ENCODE measurements at places on chromosomes 4 and X.

DNA sequence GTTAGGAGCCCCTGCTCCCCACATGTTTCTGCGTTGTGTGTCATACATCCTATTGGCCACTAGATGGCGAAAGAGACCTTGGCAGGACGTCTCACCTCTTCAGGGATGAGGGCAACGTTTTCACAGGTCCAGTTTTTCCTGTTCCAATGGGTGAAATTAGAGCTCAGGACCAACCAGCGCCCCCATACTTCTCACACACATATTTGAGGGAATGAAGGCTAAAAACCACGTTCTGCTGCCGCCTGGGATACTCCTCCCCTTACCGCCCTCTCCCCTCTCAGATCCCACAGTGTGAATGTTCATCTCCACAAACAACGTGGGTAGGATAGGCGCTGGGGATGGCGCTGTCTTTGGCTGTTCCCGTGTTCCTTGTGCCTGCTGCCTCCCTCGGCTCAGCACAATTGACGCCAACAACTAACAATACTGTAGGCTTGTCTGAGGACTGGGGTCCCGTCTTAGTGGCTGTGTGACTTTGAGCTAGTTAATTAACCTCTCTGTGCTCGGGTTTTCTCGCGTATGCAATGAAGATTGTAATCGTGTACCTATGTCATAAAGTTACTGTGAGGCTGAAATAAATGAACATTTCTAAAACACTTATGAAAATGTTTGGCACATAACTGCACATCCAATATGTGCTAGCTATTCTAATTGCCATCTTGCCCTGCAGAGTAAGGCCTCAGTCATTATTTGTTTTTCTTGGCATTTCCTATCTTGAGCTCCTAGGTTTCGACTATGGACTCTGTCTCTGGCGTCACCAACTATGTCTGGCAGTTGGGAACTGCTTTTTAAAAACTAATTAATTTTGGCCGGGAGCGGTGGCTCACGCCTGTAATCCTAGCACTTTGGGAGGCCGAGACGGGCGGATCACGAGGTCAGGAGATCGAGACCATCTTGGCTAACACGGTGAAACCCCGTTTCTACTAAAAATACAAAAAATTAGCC, 181.3 kb upstream of the STK26 start:
- peak; percentile 64 for DNase-seq

DNA sequence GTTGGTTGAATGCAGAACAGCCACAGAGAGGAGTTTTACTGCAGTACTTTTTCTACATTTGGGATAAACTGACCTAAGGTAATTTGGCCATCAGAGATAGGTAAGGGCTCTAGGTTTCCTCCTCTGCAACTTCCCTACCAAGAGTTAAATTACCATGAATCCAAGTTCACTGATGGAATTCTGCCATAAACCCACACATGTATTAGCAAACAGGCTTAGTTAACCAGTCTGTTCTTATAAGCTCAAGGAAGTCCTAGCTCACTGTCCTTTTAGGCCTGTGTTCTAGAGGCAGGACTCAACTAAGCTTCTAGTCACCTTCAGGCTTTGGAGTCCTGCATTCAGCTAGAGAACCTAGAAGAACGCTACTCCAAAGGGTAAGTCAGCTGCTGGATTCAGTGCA, 4.0 kb downstream of the FAM114A1 start:
- DNase-seq: no peak

GRCh38 chr4:38025665-38026064, 65.5 kb downstream of the PTTG2 start:
- no peak for DNase-seq

DNA sequence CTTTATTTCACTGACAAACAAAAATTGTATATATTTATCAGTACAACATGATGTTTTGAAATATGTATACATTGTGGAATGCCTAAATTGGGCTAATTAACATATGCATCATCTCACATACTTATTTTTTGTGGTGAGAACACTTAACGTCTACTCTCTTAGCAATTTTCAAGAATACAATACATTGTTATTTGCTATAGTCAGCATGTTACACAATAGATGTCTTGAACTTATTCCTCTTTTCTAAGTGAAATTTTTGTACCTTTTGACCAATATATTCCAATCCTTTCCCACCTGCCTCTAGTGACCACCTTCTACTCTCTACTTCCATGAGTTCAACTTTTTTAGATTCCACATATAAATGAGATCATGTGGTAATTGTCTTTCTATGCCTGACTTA, 35.1 kb downstream of the C4orf46 start:
- no peak for DNase-seq

DNA sequence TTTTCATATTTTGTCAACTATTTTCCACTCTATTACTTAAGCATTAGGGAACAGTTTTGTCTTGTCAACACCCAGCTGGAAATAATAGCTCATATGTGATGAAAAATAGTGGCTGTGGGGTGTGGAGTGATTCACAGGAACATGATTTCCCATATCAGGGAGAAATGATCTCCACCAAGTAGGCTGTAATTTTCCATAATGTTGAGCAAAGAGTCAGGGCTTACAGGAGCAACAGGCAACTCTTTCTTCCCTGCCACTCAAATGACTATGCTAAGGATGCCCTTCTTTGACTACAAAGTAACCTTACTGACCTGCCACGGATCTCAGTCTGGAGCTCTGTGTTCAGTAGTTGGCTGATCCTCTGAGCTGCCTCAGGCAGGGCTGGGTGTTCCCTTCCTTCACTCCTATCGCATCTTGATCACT, 90.0 kb upstream of the GATB start:
- DNase-seq: peak; percentile 24

DNA sequence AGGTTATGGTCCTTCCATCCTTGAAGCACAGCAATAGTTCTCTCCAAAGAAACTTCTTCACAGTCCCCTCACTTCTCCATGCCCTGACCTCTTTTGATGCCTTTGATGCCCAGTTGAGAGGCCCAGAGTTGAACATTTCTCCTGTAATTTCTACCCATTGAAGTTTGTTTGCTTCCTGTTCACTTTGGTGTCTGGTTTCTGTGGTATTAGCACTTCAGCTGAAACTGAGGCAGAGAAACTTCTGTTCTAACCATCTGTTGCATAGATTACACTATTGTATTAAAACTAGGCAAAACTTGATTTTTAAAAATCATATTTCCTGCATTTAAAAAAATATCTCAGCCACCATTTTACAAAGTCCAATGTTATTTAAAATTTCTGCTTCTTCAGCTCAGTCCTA, 89.8 kb upstream of the ADGRG2 start:
- no peak for DNase-seq

DNA sequence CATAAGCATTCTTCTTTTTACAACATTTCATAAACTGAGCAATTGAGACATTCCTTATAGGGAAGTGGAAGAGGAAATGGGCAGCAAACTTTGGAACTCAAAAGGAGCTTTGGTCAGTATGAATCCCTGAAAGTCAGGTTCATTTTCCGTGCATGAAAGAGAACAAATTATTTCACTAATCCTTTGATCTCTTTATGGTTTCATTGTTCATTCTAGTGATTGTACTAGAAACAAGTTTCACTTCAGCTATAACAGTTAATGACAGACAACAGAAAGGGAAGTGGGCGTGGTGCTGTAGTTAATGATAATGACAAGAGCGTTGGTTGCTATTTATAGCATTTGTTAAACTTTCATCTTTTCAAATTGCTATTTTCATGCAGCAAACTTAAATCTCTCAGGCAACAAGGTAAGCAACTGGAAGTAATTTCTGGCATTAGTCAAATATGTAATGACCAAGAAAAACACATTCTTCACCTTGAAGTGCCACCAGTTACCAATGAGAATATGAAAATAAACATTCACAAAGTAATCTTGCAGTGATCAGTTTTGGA, 98.4 kb downstream of the AREG start:
- DNase-seq: peak; percentile 16

DNA sequence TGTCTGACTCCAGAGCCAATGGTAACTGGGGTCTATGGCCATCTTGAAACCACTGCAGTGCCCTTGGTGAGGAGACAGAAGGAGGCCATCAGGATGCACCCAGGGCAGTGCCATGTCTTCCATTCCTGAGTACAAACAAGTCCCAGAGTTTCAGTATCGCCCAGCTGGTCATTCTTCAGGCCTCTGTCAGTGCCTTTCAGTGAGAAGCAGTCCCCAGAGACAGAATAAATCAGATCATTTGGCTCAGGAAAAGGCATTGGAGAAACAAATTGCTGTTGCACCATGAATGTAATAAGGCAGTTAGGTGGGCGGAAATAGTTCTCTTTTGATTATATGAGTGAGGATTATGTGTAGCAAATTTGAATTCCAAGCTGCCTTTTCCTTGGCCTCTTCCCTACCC, 21.3 kb downstream of the ADGRG4 start:
- DNase-seq: no peak

- no peak for DNase-seq
Measured at GRCh38 chr4:163773940-163774339, 279.4 kb downstream of the TMA16 start.

GRCh38 chrX:154051201-154051810, 31.6 kb upstream of the IRAK1 start:
- DNase-seq: peak; percentile 61
